ENCODE measurements at places on chromosomes 12 and 14. TPM values are rescaled to one million over a fixed set of nuclear protein-coding genes. Genes with fewer than 3 reads are reported as not detected.

The MANSC4 gene
- total RNA-seq, result not detected

- no peaks in the 10 kb centered on the region for H3K36me3 ChIP-seq
- DNase-seq, result no peak
- H3K27me3 ChIP-seq, result no peaks in the 10 kb centered on the region
- H3K4me1 ChIP-seq, result no peaks in the 10 kb centered on the region
These were observed 12.8 kb downstream of the EPYC start for GRCh38 chr12:90991952-90992465.

DNA sequence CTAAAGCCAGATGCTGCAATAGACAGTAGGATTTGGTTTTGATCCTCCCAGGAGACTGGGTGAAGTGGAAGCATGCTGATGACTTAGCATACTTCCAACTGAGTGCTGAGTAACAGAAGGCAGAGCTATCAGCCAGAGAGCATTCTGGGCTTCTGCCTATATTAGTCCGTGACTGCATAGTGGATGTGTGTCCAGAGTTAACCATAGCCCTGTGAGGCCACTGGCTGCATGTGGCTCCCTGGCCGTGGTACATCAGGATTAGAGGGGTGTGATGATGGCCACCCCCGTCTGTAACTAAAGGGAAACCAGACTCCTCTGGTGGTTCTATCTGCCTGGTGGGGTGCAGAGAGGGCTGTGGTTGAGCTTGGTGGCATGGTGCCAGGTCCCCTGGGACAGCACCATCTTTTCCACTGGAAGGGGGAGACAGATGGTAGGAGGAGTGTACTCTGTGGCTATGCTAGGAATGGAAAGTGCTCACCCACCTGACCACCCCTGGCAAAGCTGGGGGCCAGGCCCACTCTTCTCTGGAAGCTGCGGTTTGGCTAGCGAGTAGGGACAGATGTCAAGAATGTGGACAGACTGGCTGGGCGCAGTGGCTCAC, 27.4 kb downstream of the ABCD4 start:
- no peak overlapping the region for H3K27ac ChIP-seq
- no peak for DNase-seq
- no peaks in the 10 kb centered on the region for H3K36me3 ChIP-seq
- H3K4me1 ChIP-seq, result no peaks in the 10 kb centered on the region
- no peak overlapping the region for H3K4me3 ChIP-seq

- H3K36me3 ChIP-seq, result no peaks in the 10 kb centered on the region
- no peak overlapping the region for H3K27ac ChIP-seq
- no peak overlapping the region for H3K4me3 ChIP-seq
- H3K4me1 ChIP-seq, result no peaks in the 10 kb centered on the region
- DNase-seq, result no peak
- no peaks in the 10 kb centered on the region for H3K27me3 ChIP-seq
These were observed 57.2 kb upstream of the AEBP2 start for GRCh38 chr12:19382111-19382526.

- H3K4me3 ChIP-seq, result no peak overlapping the region
- H3K4me1 ChIP-seq, result no peaks in the 10 kb centered on the region
- no peak for DNase-seq
- H3K27me3 ChIP-seq, result no peaks in the 10 kb centered on the region
These were observed 55.6 kb downstream of the LGMN start for GRCh38 chr14:92692822-92693226.

- H3K27ac ChIP-seq, result no peak overlapping the region
- DNase-seq, result peak; percentile 66
- H3K36me3 ChIP-seq, result no peaks in the 10 kb centered on the region
- no peak overlapping the region for H3K4me3 ChIP-seq
These were observed 16.1 kb downstream of the UBC start for GRCh38 chr12:124898200-124898922.

DNA sequence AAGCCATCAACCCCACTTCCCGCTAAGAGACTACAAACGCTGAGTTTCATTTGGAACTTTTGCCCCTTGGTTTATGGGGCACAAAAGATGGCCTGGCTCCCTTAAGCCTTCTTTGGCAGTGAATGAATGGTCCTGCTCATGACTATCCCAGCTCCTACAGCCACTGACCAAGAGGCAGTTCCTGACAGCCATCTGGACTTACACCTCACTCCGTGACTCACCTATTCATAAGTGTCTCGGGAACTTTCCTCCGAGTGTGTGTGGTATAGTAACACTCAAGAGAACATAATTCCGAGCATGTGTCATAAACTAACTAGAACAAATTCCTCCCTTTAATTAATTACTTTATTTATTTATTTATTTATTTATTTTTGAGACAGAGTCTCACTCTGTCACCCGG, 51.9 kb upstream of the NUDT4 start:
- H3K27ac ChIP-seq, result no peak overlapping the region
- H3K36me3 ChIP-seq, result no peaks in the 10 kb centered on the region
- DNase-seq, result no peak
- no peaks in the 10 kb centered on the region for H3K4me1 ChIP-seq
- H3K4me3 ChIP-seq, result no peak overlapping the region
- no peaks in the 10 kb centered on the region for H3K27me3 ChIP-seq

The BICDL1 gene
- total RNA-seq, result 9.2 TPM

The CGRRF1 gene
- total RNA-seq, result 20.4 TPM

DNA sequence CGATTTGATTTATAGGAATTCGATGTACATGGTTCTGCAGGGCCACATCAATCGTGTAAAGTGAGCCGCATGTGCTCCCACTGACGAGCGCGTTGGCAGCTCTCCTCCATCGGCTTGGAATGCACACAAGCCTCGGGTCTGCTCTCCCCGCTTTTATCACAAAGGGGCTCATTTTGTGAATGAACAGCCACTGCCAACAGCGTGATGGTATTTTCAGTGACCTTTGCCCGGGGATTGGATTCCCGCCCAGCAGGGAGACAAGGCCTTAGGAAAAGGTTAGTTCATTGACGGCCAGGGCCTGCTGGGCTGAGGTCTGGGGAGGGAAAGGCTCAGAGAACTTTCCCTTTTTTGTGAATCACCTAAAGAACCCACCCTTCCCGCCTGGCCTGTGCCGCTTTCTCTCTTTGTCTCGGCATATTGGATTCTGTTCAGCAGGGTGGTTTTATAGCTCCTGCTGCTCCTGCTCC, 232.1 kb downstream of the MSRB3 start:
- H3K27ac ChIP-seq, result no peak overlapping the region
- no peak for DNase-seq
- H3K4me3 ChIP-seq, result no peak overlapping the region
- H3K4me1 ChIP-seq, result no peaks in the 10 kb centered on the region
- H3K27me3 ChIP-seq, result no peaks in the 10 kb centered on the region
- no peaks in the 10 kb centered on the region for H3K36me3 ChIP-seq

The PLA2G1B gene
- total RNA-seq, result not detected

The GLIPR1L1 gene
- not detected for total RNA-seq

The RPL41 gene
- total RNA-seq, result 2,412 TPM

DNA sequence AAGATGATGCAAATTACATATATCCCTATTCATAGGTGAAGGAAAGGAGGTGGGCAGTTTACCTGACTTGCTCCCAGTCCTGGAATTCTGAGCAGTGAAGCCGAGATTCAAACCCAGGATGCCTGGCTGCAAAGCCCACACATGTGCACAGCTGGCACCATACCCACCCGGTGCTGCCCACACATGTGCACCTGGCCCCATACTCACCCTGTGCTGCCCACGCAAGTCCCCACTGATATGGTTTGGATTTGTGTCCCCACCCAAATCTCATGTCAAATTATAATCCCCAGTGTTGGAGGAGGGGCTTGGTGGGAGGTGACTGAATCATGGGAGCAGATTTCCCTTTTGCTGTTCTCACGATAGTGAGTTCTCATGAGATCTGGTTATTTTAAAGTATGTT, 179.2 kb upstream of the C14orf180 start:
- no peak for DNase-seq
- H3K4me1 ChIP-seq, result no peaks in the 10 kb centered on the region
- no peak overlapping the region for H3K27ac ChIP-seq
- H3K4me3 ChIP-seq, result no peak overlapping the region

- H3K27me3 ChIP-seq, result no peaks in the 10 kb centered on the region
- no peak overlapping the region for H3K27ac ChIP-seq
- H3K4me3 ChIP-seq, result no peak overlapping the region
- no peak for DNase-seq
- H3K36me3 ChIP-seq, result no peaks in the 10 kb centered on the region
- peaks cover 5% of the 10 kb centered on the region for H3K4me1 ChIP-seq
These were observed 81.0 kb downstream of the PTPN21 start for GRCh38 chr14:88473791-88474190.

DNA sequence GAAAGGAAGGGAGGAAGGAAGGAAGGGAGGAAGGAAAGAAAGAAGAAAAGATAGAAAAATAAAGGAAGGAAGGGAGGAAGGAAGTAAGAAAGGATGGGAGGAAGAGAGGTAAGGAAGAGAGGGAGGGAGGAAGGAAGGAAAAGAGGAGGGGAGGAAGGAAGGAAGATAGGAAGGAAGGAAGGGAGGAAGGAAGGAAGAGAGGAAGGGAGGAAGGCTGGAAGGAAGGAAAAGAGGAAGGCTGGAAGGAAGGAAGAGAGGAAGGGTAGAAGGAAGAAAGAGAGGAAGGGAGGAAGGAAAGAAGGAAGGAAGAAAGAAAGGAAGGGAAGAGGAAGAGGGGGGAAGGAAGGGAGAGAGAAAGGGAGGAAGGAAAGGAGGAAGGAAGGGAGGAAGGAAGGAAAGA, 12.8 kb upstream of the WIF1 start:
- H3K4me3 ChIP-seq, result no peak overlapping the region
- no peaks in the 10 kb centered on the region for H3K4me1 ChIP-seq
- no peak for DNase-seq
- H3K27ac ChIP-seq, result no peak overlapping the region
- no peaks in the 10 kb centered on the region for H3K27me3 ChIP-seq

DNA sequence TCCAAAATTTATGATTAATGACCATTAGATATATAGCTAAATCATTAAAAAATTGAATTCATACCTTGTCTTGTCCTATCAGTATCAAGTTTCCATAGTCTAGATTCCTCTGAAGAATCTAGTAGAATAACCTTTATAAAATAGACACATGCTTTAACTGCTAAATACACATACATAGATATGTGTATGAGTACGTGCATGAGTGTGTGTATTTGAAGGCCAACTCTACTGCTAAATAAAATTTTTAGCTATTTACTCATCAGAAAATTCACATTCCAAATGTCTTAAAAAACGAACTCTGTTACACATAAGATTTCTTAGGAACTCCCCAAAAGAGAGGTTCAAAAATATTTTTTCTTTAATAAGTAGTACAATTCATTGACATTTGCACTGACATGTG, 233.0 kb downstream of the SSPN start:
- no peak for DNase-seq
- no peaks in the 10 kb centered on the region for H3K27me3 ChIP-seq
- no peaks in the 10 kb centered on the region for H3K4me1 ChIP-seq
- H3K27ac ChIP-seq, result no peak overlapping the region
- no peak overlapping the region for H3K4me3 ChIP-seq

DNA sequence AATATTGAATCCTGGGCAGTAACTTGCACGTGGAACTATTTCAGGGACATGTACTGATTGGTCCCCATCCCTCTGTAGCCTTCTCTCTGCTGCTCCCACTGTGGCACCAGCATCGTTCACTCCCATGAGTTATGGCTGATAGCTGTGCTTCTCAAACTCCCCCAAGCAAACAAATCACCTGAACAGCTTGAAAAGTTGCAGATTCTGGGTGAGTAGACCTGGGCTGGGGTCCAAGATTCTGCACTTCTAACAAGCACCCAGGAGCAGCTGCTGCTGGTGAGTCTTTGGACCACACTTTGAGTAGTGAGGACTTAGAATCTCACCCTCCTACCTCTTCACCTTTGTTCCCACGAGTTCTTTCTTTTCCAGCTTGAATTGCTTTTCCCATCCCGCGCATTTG, 49.4 kb upstream of the ZFP36L1 start:
- H3K27ac ChIP-seq, result no peak overlapping the region
- no peak overlapping the region for H3K4me3 ChIP-seq
- no peaks in the 10 kb centered on the region for H3K4me1 ChIP-seq
- no peak for DNase-seq
- H3K27me3 ChIP-seq, result no peaks in the 10 kb centered on the region

The FGF23 gene
- total RNA-seq, result not detected

The TMPRSS12 gene
- total RNA-seq, result not detected

GRCh38 chr12:75819512-75819911, 212.1 kb downstream of the PHLDA1 start:
- H3K27ac ChIP-seq, result no peak overlapping the region
- DNase-seq, result no peak
- no peaks in the 10 kb centered on the region for H3K4me1 ChIP-seq
- no peaks in the 10 kb centered on the region for H3K36me3 ChIP-seq
- H3K4me3 ChIP-seq, result no peak overlapping the region

DNA sequence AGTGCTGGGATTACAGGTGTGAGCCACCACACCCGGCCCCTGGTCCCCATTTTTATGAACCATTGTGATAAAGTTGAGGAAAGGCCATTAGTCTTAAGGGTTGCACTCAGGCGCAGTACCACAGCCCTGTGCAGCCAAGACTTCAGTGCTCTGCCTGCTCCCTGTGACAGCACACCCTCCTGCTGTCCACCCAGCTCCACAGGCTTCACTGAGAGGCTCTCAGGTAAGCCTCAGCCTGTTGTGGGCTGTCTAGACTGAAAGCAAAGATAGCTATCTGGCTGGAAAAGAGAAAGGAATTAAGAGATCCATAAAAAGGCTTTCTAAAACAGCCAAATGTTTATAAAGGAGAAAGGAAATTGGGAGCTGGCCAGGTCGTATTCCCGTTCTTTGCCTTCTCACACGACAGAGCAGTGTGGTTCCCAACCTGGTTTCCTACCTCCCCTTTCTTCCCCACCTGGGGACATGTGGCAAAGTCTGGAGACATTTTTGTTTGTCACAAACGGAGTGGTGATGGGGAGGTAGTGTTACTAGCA, 19.1 kb upstream of the DNM1L start:
- H3K27me3 ChIP-seq, result no peaks in the 10 kb centered on the region
- no peak overlapping the region for H3K4me3 ChIP-seq
- H3K4me1 ChIP-seq, result no peaks in the 10 kb centered on the region
- no peak overlapping the region for H3K27ac ChIP-seq
- no peaks in the 10 kb centered on the region for H3K36me3 ChIP-seq

The TRIM9 gene
- 3.9 TPM for total RNA-seq
